Stimulated activated CD4-positive, alpha-beta T cell treated with anti-CD3 and anti-CD28 coated beads, Interleukin-1b, Interleukin-23, amount 100 ng/mL, for 24 hours (primary cell): ENCODE measurements at places on chromosomes 6 and 20.

GRCh38 chr20:60345106-60345505, 386.9 kb downstream of the CDH26 start:
- DNase-seq, result no peak

DNA sequence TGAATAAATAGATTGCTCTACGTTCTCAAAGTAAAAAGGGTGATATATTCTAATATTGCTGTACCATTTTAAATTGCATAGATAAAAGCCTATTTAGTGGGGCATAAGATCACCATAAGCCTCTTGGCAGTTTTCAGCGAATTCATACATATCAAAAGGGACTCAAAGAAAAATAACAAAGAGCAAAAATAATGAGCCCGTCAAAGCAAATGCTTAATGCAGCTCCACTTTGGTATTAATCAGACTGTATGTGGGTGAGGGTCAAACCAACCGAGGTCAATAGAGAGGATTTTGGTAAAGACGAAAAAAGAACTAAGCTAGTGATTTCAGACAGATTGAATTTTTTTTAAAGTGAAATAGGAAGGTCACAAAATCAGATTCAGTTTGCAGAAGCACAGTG, 598.8 kb downstream of the GRIK2 start:
- no peak for DNase-seq

DNA sequence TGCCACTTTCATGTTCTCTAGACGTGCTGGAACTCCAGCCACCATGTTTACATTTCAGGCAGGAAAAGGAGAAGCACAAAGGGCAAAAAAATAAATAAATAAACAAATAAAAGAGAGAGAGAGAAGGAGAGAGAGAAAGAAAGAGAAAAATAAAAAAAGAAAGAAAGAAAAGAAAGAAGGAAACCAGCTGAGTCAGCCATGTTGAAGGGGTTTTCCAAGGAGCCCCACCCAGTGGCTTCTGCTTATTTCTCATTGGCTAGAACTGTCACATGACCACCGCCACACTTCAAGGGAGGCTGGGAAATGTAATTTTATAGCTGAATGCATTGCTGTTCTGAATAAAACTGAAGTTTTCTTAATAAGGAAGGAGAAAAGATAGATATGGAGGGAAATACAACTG, 71.1 kb downstream of the BFSP1 start:
- DNase-seq, result no peak

DNA sequence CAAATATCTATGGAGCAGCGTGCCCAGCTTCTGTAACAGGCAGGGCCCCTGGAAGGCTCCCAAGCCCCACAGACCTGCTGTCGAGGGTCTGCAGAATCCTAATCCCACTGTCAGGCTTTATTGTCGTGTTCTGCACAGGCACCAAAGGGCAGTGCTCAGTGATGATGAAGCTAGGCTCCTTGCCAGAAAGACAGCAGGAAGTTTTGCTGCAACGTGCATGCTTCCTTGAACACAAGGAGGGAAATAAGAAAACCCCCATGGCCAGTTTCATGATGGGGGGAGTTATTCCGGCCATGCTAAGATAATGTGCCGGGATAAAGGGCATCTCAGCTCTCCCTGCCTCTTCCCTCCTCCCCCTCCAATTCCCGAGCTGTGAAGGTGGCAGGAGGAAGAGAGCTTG, 109.4 kb upstream of the KCNG1 start:
- DNase-seq, result no peak

- DNase-seq, result no peak
These were observed at the start of gene COL9A1 for GRCh38 chr6:70303034-70303525. COL9A1 (minus strand) TSS chr6:70303084; CDS start chr6:70302924, 160 bp downstream.

- no peak for DNase-seq
These were observed 669.5 kb downstream of the MAFB start for GRCh38 chr20:40019510-40019909.
